PC-9 (cell line): ENCODE measurements at places on chromosomes 1 and 21. TPM values are rescaled to one million over a fixed set of nuclear protein-coding genes. Genes with fewer than 3 reads are reported as not detected.

DNA sequence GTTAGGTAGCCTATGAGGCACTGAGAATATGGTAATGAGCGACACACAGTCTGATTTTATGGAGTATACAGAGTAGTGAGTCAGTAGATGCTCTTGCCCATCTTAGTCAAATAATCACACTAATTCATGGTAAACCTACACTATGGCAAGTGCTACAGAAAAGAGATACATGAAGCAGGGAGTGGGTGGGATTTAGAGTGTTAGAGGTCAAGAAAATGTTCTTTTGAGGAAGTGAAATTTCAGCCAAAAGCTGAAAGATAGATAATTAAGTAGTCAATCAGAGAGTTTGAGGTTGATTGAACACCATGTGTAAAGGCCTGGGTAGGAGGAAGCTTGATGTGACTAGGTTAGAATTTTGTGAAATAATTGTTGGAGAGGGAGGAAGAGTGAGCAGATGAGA lies 14.7 kb downstream of the MDM4 start:
- no peak overlapping the region for H3K4me3 ChIP-seq
- H3K27me3 ChIP-seq, result no peaks in the 10 kb centered on the region

- no peaks in the 10 kb centered on the region for H3K36me3 ChIP-seq
- H3K4me1 ChIP-seq, result peaks cover 13% of the 10 kb centered on the region
- DNase-seq, result no peak
- H3K4me3 ChIP-seq, result no peak overlapping the region
These were observed 126.2 kb downstream of the GIPC2 start for GRCh38 chr1:78171736-78172590.

DNA sequence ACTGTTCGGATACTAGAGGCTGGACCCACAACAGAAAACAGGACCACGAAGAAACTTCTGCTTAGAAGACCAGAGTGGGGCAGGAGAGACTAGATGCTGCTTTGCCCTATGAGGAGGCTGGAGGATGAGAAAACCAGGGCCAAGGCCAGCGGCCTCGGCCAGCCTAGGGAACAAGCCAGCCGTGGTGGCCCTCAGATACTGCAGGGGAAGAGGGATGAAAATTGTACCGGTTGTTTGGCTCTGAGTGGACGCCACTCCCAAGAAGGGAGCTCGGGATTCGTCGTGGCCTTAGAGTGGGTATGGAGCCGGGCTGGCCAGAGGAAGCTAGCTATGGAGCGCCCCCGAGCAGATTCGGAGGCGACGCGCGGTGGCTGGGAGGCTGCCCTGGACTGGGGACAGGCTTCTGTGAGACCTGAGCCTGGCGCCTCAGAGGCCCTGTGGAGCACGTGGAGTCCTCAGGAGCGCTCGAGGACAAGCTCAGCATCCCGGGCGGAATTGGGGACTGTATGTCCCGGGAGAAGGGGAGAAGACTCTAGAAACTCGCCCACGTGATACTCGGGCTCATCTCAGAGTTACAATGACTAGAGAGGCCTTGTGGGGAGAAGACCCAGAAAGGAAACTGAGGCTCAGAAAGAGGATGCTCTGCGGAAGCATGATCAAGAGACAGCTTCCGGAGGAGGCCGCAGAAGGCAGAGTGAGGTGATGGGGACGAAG lies 2.8 kb downstream of the PRRX1 start:
- H3K27me3 ChIP-seq, result peaks cover 15% of the 10 kb centered on the region
- no peaks in the 10 kb centered on the region for H3K36me3 ChIP-seq
- H3K4me3 ChIP-seq, result no peak overlapping the region
- H3K27ac ChIP-seq, result no peak overlapping the region
- DNase-seq, result no peak
- no peaks in the 10 kb centered on the region for H3K4me1 ChIP-seq

GRCh38 chr1:78080767-78081166 lies 35.0 kb downstream of the GIPC2 start:
- no peak for DNase-seq
- no peaks in the 10 kb centered on the region for H3K27me3 ChIP-seq
- no peak overlapping the region for H3K4me3 ChIP-seq
- peaks cover 10% of the 10 kb centered on the region; the same call in 1 of the 2 replicates for H3K4me1 ChIP-seq
- H3K27ac ChIP-seq, result no peak overlapping the region

DNA sequence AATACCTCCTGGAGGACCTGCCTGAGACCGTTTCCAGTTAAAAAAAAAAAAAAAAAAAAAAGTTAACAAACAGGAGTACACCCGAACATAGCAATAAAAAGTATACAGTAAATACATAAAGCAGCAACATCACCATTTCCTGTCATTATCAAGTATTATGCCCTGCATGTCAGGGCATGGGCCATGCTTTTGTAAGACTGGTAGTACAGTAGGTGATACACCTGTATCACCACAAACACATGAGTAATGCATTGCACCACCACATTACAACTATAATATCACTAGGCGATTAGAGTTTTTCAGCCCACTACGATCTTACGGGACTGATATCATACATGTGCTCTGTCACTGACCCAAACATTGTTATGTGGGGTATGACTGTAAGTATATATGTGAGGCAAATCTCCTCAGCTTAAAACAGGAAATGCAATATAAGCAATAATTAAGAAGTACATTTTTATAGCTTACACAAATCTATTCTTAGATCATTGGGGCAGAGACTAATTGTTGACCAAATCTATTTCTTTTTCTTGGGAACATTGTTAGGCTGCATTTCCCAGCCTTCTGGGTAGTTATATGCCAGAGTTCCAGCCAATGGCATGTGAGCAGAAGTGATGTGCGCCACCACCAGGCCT lies 98.1 kb downstream of the PLD5 start:
- no peaks in the 10 kb centered on the region for H3K4me1 ChIP-seq
- H3K36me3 ChIP-seq, result no peaks in the 10 kb centered on the region
- H3K4me3 ChIP-seq, result no peak overlapping the region
- H3K27ac ChIP-seq, result no peak overlapping the region
- no peak for DNase-seq

DNA sequence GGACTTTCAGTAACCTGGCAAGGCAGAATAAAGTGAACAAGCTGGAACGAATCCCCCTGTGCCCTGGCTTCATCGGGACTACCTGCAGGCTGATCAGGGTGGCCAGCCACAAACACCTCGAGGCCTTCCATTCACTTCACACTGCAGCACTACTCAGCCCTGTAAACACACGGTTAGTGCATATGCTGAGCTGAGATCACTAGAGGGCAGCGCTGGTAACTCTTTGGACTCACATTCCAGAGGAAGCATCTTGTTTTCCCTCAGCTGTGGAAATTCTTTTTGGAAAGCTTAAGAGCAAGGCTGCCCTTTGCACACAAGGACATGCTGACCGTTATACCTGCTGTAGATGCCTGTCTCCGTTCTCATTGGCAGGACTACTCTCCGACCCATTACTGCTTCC lies 32.1 kb downstream of the PCSK9 start:
- H3K27ac ChIP-seq, result no peak overlapping the region
- H3K36me3 ChIP-seq, result peaks cover 56% of the 10 kb centered on the region
- DNase-seq, result no peak
- no peaks in the 10 kb centered on the region for H3K4me1 ChIP-seq

- no peaks in the 10 kb centered on the region for H3K36me3 ChIP-seq
- H3K27ac ChIP-seq, result no peak overlapping the region
- DNase-seq, result no peak
- no peak overlapping the region for H3K4me3 ChIP-seq
- peaks cover 5% of the 10 kb centered on the region; the same call in 1 of the 2 replicates for H3K4me1 ChIP-seq
- H3K27me3 ChIP-seq, result no peaks in the 10 kb centered on the region
These were observed 1.9 kb downstream of the MEX3A start for GRCh38 chr1:156080241-156080862.

DNA sequence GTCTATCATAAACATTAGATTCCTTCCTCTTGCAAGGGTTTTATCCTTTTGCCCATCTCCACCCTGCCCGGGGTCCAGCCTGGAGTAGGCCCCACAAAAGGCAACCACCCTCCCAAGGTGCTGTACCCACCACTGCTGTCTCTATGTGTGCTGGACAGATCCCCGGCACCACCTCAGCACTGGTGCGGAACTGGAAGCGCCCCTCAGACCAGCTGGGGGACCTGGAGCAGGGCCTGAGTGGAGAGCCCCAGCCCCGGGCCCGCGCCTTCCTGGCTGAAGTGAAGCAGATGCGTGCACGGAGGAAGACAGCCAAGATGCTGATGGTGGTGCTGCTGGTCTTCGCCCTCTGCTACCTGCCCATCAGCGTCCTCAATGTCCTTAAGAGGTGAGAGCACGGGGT lies 5.9 kb downstream of the HCRTR1 start:
- no peaks in the 10 kb centered on the region for H3K27me3 ChIP-seq
- H3K4me3 ChIP-seq, result no peak overlapping the region
- H3K4me1 ChIP-seq, result no peaks in the 10 kb centered on the region
- peaks cover 4% of the 10 kb centered on the region; the same call in 1 of the 2 replicates for H3K36me3 ChIP-seq
- no peak overlapping the region for H3K27ac ChIP-seq
- no peak for DNase-seq

- peak overlapping the region; percentile 52 for H3K27ac ChIP-seq
- H3K4me1 ChIP-seq, result peaks cover 46% of the 10 kb centered on the region
- no peaks in the 10 kb centered on the region for H3K36me3 ChIP-seq
- H3K27me3 ChIP-seq, result no peaks in the 10 kb centered on the region
- no peak overlapping the region for H3K4me3 ChIP-seq
These were observed 95.2 kb downstream of the ITPKB start for GRCh38 chr1:226643611-226644540.

DNA sequence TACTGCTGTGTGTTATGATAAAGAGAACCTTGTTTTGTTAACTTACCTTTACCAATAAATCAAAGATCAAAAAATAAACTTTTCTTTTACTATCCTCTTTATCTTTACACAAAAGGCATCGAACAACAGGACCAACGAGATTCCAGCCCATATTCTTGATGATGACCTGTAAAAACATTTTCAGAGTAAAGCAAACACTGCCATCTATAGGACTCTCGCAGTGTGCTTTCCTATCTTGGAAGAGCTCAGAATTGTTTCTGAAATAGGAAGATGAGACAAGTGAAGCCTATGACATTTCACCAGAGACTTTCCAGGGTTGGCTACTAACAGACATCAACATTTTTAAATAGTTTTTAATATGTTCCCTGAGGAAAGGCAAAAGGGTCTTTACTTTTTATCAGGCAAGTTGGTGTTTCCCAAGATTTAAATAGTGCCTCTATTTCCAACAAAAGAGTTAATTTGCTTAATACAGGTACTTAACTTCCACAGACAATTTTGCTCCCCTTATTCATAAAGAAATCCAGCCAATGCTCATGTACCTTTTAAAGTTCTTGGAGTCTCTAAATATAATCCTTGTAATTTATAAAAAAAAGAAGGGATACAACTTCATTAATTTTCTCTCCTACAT lies 7.3 kb downstream of the GLMN start:
- no peak overlapping the region for H3K4me3 ChIP-seq
- no peaks in the 10 kb centered on the region for H3K4me1 ChIP-seq
- peaks cover 25% of the 10 kb centered on the region for H3K36me3 ChIP-seq
- H3K27me3 ChIP-seq, result no peaks in the 10 kb centered on the region
- no peak overlapping the region for H3K27ac ChIP-seq

Gene PRDX6
- 376 and 421 TPM in 2 replicates for total RNA-seq

Gene TFF3
- not detected in 2 replicates for total RNA-seq

Gene ZNF683
- not detected in 2 replicates for total RNA-seq

Gene S100A14
- total RNA-seq, result 411 and 486 TPM in 2 replicates

Gene SLAMF6
- not detected in 2 replicates for total RNA-seq

Gene CD1D
- not detected in 2 replicates for total RNA-seq

Gene RHCE
- 0.22 and 0.78 TPM in 2 replicates for total RNA-seq

Gene DAB1
- total RNA-seq, result not detected in 2 replicates

Gene SYT2
- 0.07 TPM in 1 of 2 replicates, not detected in the other for total RNA-seq

Gene TNFRSF25
- total RNA-seq, result 12.3 and 21.1 TPM in 2 replicates

Gene CFAP74
- total RNA-seq, result 2.8 and 3.0 TPM in 2 replicates

Gene MPL
- total RNA-seq, result 0.76 and 1.6 TPM in 2 replicates
